Activated naive CD8-positive, alpha-beta T cell treated with anti-CD3 and anti-CD28 coated beads, Interleukin-2, amount 10 ng/mL, durations not matched to agents 7 days and 5 days (primary cell): ENCODE measurements at places on chromosomes 2 and 18.

DNA sequence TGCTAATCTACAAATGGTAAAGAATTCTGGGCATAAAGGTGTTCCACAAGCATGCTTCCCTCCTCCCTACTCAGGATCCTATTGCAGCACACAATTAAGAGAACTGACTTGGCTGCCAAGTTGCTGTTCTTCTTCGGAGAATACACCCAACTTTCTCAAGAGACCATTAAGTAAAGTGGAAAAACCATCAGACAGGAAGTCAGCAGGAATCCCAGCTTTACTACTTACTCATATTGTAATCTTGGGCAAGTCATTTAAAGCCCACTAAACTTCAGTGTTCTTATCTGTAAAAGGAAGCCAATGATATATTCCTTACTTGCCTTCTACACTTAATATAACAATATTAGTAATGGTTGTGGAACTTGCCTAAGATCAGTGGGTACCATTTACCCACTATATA is 37.8 kb downstream of the PSTPIP2 start:
- no peak for DNase-seq

- DNase-seq: no peak
Observed at GRCh38 chr18:63063171-63063570, 256.4 kb downstream of the BCL2 start.

DNA sequence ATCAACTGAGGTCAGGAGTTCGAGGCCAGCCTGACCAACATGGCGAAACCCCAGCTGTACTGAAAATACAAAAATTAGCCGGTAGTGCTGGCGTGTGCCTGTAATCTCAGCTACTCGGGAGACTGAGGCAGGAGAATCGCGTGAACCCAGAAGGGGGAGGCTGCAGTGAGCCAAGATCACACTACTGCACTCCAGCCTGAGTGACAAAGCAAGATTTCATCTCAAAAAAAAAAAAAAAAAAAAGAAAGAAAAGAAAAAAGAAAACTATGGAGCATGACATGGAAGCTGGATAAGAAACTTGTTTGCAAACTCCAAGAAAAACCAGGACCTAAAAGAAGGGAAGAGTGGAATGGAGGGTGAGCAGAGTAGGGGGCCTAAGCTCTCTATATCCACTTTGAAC is 1.9 kb upstream of the CHMP1B start:
- DNase-seq: no peak

GRCh38 chr2:54240515-54241469 is 15.2 kb downstream of the TSPYL6 start:
- DNase-seq: no peak

DNA sequence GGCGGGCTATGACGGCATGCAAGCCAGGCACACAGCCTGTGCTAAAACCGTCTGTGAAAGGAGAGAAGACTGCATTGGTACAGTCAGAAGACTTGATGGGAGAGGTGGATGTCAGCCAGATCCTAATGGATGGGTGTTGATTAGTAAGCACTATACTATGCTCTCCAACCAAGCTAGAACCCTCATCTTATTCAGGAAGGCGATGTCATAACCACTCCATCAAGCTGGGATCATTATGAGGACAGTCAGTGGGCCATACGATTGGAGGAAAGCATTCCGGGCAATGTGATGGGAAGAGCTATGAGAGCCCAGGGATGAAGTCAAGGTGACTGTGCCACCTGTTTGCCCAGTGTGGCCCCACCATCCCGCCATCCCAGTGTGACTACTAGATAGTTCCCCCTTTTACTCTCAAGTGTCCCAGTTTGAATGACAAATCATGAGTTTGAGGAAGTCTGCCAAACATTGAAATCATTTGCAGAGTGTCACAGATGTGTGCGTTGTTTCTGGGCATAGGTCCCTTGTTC is 66.4 kb downstream of the MRPS9 start:
- DNase-seq: no peak

GRCh38 chr2:127358044-127358443 is 29.7 kb downstream of the MAP3K2 start:
- DNase-seq: no peak

- no peak for DNase-seq
Observed at GRCh38 chr18:64333584-64333983, 184.7 kb upstream of the LINC00305 start.

- DNase-seq: no peak
Observed at GRCh38 chr2:48233005-48233404, 296.9 kb upstream of the STON1 start.

DNA sequence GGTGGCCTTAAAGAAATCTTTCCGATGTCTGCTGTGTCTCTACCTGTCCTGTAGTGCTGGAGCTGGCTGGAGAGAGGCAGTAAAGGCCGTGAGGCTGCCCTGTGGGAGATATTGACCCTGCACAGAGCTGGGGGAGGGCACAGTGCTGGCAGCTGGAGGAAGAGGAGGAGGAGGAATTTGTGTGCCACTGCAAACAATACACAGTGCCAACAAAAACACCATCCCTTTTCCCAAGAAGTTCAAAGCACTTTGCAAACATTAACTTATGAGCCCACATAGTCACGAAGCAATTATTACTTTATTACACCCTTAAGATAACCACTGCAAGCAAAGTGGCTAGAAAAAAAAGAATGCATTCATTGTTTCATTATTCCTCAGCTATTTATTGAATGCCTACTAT is 45.0 kb upstream of the CYTIP start:
- no peak for DNase-seq

- DNase-seq: no peak
Observed at GRCh38 chr18:58021504-58021903, 22.5 kb upstream of the NEDD4L start.

DNA sequence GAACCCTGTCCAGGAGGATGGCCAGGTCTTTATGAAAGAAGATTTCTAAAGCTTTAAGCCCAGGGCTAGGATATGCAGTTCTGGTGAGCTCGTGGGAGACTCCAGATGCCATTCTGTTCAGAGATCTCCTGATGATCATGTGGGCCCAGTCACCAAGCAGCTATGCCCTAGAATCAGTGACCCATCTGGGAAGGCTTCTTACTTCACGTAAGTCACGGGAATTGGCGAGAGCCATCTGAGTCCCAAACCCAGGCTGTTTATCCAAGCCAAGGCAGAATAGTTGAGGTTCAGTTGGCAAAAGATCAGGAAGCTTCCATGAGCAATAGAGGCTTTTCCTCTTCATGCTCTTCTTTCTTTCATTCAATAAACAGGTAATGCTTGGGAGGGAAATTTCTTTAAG is 23.9 kb downstream of the ANTXR1 start:
- DNase-seq: no peak

DNA sequence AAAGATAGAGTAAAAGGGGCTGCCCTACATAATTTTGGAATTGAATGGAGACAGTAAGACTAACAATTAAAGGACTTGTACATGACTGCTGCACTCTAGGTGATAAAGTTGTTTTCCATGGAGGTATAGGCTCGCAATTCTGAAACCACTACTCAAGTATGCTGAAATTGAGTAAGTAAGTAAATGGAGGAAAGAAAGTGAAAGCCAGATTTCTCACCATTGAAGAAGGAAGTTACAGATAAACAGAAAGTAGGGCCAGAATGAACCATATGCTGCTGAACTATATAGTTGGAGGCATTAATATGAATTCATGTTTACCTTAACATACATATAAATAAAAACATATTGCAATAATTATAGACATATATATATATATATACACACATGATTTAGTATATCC is 225.7 kb upstream of the ST6GAL2 start:
- no peak for DNase-seq

GRCh38 chr18:26429535-26430226 is 118.7 kb downstream of the KCTD1 start:
- DNase-seq: no peak

- DNase-seq: no peak
Observed at GRCh38 chr2:235495373-235496238, 1.8 kb downstream of the AGAP1 start.

- no peak for DNase-seq
Observed at GRCh38 chr18:49094136-49094535, 143.4 kb upstream of the SMAD7 start.
